ENCODE measurements at places on chromosomes 7 and 10. TPM values are rescaled to one million over a fixed set of nuclear protein-coding genes. Genes with fewer than 3 reads are reported as not detected.
A peak's percentile ranks its signal among the peaks of the same experiment; 100 is the strongest.

MACROH2A2 gene
- 21.2 TPM for polyA plus RNA-seq

ACHE gene
- polyA plus RNA-seq = 67.1 TPM

EN2 gene
- polyA plus RNA-seq = 0.71 TPM

CALML3 gene
- 0.09 TPM for polyA plus RNA-seq

ASB10 gene
- polyA plus RNA-seq = 6.2 TPM

CUX1 gene
- polyA plus RNA-seq = 38.3 TPM

PLPP4 gene
- polyA plus RNA-seq = 0.10 TPM

GRCh38 chr10:35910234-35910633 lies 268.1 kb upstream of the FZD8 start:
- DNase-seq = no peak

- DNase-seq = no peak
These were observed 46.4 kb downstream of the AOAH start for GRCh38 chr7:36677769-36678437.

DNA sequence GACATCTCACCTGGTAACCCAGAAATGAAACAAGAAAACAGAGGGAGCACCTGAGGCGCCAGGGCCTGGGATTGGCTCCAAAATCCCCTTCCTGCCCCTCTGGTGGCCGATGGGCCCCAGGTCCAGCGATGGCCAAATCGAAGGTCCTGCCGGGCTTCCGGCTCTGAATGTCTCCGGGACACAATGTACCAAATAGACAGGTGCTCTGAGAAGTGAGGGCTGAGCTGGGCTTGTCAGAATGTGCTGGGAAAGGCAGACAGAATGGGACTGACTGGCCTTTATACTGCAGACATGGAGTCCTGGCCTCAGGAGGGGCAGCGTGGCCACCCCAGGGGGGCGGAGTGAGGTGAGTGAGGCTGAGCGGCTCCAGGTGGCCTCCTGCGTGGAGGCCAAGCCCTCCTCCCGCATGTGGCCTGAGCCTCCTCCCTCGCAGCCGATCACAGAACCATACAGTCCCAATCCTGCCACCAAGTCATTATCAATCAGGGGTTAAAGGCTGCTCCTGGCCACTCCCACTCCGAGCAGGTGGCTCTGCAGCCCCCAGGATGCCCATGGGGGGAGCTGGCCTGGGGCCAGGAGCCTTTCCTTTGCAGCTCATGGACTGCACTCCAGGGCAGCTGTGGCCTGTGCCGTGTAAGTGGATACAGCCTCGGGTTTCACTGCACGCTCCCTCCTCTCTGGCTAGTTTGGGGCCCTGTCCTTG lies 185.5 kb downstream of the ADARB2 start:
- DNase-seq = no peak

GRCh38 chr10:6958254-6958653 lies 378.2 kb upstream of the PRKCQ start:
- DNase-seq = no peak

DNA sequence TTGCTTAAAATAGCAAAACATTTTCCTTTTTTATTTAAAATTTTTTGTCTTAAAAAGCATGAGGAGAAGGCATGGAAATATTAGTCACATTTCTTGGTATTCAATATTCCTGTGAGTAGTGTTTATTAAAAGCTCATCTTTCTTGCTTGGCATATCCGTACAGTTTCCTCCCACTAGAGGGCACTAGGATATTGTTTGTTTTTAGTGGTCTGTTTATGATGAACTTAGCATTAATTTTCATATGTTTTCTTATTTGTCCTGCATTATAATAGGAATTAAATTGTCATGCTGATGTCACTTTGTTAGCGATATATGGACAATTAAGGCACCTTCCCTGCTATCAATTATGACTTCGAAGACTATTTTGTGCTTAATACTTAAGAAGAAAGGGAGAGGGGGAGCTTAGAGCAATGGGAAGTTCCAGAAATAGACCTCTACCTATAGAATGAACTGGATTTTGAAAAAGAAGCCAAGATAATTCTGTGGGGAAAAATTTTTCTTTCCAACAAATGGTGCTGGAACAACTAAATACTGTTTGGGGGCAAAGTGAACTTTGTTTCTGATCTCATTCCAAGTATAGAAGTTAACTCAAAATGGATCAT lies 91.0 kb upstream of the STRIP2 start:
- DNase-seq = no peak

DNA sequence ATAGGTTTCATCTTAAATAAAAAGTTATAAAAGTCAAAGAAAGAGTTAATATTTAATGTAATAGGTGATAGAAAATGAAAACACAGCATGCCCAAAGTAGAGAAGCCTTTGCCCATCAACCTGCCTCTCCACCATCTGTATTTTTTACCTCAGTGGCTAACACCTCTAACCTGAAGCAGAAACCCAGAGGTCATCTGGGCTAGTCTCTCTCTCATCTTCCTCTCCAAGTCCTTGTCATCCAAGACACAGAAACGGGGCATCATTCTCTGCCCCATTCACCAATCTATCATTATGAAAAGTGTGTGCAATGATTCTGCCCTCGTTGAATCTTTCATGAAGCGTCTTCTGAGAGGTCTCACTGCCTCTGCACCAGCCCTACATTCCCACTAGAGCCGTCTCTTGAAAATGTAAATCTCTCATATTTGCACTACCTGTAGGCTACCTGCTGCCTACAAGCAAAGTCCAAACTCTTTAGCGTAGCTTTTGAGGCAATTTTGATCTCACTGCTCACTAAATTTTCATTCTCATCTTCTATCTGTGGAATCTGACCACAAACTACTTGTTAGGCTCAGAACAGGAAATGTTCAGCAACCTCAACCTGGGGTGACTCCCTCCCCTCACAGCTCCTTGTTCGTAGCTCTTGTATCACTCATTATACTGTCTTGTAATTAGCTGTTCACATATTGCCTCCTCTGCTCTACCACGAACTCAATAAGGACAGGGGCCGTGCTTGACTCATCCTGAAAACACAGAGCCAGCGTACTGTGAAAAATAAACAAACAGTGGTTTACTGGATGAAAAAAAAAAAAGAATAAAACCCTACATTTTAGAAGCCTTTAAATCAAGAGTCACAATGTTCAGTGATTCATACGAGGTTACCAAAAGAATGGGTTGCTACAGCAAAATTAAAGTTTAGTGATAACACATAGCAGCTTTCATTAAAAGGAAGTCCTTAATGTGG lies 83.1 kb downstream of the CTNNA3 start:
- DNase-seq = no peak

- no peak for DNase-seq
These were observed 83.3 kb downstream of the CPXM2 start for GRCh38 chr10:123808286-123808685.

DNA sequence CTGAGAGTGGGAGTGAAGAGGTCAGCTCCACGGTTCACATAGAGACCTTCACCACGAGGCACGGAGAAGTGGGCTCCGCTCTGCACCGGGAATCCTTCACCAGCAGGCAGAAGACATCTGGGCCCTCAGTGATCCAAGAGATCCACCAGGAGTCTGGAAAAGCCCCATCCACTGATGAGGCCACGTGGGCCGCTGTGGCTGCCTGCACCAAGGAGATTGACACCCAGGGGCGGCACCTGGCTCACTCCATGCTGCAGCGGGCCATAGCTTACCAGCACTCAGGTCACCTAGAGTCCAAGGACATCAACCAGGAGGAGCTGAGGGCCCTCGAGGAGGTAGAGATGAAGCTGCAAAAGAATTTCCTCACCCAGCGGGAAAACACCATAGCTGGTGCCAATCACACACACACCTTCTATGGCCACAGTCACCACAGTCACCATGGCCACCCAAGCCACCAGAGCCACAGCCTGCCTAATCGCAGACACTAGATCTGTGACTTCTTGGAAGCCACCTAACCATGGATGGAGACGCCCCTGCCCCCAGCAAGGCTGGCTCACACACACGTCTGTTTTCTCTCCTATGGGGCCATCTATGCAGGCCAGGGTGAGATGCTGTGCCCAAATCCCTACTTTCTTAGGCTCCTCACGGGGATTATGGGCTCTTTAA lies 694 bp downstream of the C10orf62 start:
- DNase-seq = no peak

- DNase-seq = no peak
These were observed 68.4 kb downstream of the HACD1 start for GRCh38 chr10:17548770-17549169.

GRCh38 chr7:157543276-157543675 lies 206.5 kb downstream of the DNAJB6 start:
- DNase-seq = no peak

- no peak for DNase-seq
These were observed 177.3 kb downstream of the NSUN6 start for GRCh38 chr10:18474118-18474455.

DNA sequence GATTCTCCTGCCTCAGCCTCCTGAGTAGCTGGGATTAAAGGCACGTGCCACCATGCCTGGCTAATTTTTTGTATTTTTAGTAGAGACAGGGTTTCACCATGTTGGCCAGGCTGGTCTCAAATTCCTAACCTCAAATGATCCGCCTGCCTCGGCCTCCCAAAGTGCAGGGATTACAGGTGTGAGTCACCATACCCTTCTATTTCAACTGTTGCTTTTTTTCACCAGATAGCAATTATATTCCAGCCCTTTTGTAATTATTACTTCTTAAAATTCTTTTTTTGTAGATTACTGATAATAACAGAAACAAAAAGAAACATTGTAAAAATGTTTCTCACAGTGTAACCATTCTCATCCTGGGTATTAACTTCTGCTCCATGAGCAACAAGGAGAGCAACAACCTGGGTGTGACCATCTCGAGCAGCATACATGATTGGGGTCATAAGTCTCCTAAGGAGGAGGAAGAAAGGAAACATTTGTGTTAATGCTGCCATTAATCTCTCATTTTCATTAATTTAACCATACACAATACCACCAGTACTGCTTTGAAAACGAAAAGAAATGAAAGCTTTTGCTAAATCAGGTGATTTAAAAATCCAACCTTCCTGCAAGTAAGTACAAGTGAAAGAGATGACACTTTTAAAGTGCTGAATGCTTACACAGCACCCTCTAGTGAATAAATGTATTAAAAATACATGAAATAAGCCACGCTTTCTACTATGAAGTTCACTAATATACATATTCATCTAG lies 41.8 kb downstream of the ASZ1 start:
- DNase-seq = no peak

DNA sequence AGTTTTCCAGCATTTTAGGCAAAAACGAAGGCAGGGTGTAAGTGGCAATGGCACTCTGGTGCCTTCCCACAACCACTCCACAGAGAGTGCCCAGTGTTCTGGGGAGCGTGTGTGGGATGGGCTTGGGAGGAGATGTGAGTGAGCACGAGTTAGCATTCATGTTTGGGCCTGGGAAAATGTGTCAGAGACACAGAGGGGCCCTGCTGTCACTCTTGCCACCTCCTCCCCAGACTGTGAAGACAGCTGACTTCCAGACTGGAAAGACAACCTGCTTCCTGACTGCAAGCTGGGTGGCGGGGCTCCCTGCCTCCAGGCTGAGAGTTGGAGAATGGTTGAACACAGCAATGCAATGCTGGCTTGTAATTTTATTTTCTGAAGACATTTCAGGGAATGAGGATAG lies 454.5 kb upstream of the ZMIZ1 start:
- no peak for DNase-seq

DNA sequence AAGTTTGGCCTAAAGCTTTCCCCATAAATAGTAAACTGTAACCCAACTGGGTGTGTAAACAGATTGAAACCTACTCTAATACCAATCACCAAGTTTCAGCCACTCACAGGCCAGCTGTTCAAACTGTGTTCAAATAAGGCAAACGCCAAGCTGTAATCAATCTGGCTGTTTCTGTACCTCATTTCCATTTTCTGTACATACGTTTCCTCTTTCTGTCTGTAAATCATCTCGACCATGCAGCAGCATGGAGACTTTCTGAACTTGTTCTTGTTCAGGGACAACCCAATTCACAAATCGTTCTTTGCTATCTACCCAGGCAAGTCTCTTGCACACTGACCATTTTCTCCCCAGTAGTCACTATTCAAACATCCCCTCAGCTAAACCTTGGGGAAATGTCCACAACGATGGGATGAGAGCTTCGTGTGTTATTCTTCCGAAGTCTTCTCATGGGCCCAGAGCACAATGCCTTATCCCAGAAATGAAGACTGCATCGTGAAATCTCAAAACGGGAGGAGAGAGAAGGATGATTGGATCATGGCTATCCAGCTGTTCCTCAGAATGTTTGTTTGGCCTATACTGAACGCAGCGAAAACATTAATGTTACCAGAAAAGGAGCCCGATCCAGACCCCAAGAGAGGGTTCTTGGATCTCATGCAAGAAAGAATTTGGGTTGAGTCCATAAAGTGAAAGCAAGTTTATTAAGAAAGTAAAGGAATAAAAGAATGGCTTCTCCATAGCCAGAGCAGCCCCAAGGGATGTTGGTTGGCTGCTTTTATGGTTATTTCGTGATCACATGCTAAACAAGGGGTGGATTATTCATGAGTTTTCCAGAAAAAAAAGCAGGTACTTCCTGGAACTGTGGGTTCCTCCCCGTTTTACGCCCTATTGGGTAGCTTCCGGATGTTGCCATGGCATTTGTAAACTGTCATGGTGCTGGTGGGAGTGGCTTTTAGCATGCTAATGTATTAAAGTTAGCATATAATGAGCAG lies 86.2 kb downstream of the SLC16A9 start:
- DNase-seq = peak; percentile 87

DNA sequence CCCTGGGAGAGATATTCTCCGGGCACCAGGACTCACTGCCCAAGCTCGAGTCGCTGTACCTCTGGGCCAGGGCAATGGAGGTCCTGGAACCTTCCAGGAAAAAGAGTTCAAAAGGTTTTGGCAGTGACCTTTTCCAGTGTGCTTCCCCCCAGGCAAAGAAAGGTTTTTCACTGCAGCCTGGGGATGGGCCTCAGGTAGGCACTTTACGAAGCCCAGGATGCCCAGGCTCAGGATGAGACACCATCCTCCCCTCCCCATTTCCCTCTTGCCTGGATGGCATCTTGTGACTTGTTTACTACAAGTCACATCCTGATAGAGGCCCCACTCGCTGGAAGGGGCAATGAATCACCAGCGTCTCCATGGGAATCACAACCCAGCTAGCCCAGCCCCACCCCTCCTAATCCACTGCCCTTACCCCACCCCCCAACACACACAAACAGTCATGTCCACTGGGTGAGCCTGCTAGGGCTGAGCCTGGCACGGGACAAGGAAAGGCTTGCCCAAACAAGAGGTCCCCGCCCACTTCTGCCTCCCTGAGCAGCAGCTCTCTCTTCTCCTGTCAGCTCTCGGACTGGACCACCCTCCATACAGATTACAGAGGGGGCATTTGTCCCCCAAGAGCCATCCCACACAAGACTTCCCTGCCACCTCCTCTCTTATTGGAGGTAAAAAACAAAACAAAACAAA lies 93.8 kb upstream of the SMNDC1 start:
- no peak for DNase-seq

- peak; percentile 19 for DNase-seq
These were observed at the start of gene SH2B2 for GRCh38 chr7:102286237-102287110. Gene SH2B2 (plus strand): TSS chr7:102286868. CDS start chr7:102300551, 13,683 bp downstream.

Data from forelimb muscle (tissue), 1 donor.